ENCODE measurements at places on chromosomes 4 and X. TPM values are rescaled to one million over a fixed set of nuclear protein-coding genes. Genes with fewer than 3 reads are reported as not detected.

Gene TLR1
- total RNA-seq, result 22.9 TPM

Gene ZNF732
- total RNA-seq, result not detected

Gene ASB11
- total RNA-seq, result not detected

Gene ENOX2
- total RNA-seq, result 10.8 TPM

Gene GAGE12J
- not detected for total RNA-seq

Gene FRAS1
- 0.66 TPM for total RNA-seq

Gene CTAG1B
- not detected for total RNA-seq

DNA sequence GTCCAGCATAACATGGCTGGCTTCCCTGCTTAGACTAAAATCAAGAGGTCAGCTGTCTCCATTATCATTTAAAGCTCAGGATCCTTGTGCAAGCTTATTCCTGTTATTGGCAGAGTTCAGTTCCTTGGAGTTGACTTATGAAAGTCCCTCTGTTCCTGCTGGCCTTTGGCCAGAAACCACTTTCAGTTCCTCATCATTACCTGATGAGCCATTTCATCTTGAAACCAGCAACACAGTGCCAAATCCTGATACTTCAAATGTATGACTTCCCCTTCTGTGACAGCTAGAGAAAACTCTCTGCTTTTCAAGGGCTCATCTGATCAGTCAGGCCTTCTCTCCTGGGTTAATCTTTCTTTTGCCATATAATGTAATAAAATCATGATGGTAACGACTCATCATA, 110.6 kb upstream of the FSTL5 start:
- peak; percentile 40 for DNase-seq

- DNase-seq, result no peak
Observed at GRCh38 chrX:70254063-70254400, 6.0 kb downstream of the P2RY4 start.

DNA sequence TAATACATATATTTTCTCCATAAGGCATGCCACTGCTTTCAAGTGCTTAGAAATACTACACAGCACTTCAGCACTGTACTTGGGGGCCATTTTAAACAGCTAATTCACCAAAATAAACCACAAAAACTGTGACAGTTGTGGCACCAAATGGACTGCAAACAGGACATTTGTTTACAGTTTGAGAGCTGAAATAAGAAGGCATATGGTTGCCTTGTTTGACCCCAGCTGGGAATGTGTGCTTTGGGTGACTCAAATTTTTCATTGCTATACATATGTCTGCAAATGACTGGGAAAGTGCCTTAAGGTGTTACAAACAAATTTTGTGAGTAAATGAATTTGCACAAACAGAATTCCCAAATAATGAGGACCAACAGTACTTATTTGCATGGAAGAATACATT, 124.2 kb downstream of the BANK1 start:
- no peak for DNase-seq

- no peak for DNase-seq
Observed at GRCh38 chr4:86857341-86858052, 8.3 kb upstream of the SLC10A6 start.

GRCh38 chr4:173237152-173237551, 68.5 kb downstream of the GALNT7 start:
- DNase-seq, result no peak

DNA sequence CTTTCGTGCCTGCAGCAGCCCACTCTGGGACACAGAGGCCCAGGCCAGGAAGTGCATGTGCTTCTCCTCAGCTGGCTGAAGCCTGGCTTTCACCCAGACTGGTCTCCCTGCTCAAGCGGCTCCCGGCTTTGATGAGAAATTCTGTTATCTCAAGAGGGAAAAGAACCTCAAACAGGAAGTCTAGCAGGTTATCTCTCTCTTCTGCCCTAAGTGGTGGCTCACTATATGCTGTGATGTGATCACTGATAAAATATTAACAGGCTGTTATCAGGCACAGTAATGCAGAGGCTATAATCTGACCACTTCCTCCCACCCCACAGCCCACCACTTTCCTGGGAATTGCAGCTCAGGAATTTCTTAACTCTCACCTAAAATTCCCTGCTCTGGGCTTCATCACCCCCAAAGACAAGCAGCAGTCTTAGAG, 13.3 kb downstream of the CLDN2 start:
- no peak for DNase-seq

DNA sequence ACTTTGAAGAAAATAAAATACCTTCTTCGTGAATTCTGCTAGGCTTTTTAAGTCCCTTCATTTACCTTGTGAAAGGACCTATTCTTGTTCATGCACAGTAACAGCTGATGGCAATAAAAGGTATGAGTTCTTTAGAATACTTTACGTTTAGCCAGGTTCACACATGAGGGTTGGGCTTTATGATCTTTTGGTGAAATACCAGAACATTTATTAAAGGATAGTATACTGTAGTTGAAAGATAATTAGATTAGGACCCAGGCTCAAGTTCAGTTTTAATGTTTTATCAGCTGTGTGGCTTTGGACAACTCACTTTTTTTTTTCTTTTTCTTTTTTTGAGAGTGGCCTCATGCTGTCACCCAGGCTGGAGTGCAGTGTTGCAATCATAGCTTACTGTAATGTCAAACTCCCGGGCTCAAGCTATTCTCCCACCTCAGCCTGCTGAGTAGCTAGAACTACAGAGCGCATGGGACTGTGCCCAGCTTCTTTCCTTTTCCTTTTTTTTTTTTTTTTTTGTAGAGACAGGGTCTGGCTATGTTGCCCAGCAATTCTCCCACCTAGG, 28.2 kb upstream of the NEIL3 start:
- no peak for DNase-seq

DNA sequence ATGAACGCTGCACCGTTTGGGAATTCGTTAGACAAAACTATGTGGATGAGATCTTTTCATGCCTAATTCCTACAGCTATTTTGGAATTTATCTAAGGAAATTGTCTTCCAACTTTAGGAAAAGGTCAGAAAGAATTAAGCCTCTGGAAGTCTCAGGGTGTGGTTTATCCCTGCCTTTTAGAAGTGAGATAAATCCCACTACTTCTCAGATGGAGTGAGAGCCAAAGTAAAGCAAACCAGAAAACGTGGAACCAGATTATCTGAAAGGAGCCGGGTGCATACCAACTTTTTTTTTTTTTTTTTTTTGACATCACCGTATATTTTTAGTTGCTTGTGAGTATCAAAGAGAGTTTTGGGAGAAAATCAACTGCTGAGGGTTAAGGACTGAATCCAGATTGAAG, 79.6 kb downstream of the VCX2 start:
- DNase-seq, result no peak

GRCh38 chr4:165440415-165441158, 61.8 kb downstream of the CPE start:
- no peak for DNase-seq

- no peak for DNase-seq
Observed at GRCh38 chr4:180828455-180829018, 1414.7 kb upstream of the TENM3 start.

- no peak for DNase-seq
Observed at GRCh38 chrX:78839711-78840110, 92.2 kb downstream of the LPAR4 start.

GRCh38 chr4:6987588-6987961, 55.6 kb upstream of the TADA2B start:
- no peak for DNase-seq

- no peak for DNase-seq
Observed at GRCh38 chrX:31061091-31061490, 10.8 kb downstream of the FTHL17 start.

Data from GM12878 (cell line).